ENCODE measurements at places on chromosomes 3 and 15. TPM values are rescaled to one million over a fixed set of nuclear protein-coding genes. Genes with fewer than 3 reads are reported as not detected.

GRCh38 chr3:156373095-156373494, 181.8 kb downstream of the SSR3 start:
- DNase-seq = no peak

- no peak for DNase-seq
Measured at GRCh38 chr3:107884028-107884427, 206.8 kb downstream of the CD47 start.

- no peak for DNase-seq
Measured at GRCh38 chr3:70090322-70090913, 90.9 kb downstream of the SAMMSON start.

DNA sequence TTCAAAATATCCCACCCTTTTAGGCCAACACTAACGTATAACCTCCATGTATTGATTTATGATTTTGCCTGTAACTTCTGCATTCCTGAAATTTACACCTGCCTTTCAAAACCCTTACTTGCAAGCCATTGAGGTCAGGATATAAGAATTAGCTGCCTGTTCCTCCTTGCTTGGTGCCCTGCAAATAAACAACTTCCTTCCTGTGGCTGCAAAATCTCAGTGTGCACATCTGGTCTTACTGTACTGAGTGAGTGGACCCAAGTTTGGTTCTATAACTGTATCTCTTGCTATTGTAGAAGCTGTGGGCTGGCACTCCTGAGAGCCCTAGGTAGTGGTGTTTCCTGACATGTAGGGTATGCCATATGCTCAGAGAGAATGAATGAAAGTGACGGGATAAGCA, 191.1 kb upstream of the RASGRP1 start:
- DNase-seq = no peak

DNA sequence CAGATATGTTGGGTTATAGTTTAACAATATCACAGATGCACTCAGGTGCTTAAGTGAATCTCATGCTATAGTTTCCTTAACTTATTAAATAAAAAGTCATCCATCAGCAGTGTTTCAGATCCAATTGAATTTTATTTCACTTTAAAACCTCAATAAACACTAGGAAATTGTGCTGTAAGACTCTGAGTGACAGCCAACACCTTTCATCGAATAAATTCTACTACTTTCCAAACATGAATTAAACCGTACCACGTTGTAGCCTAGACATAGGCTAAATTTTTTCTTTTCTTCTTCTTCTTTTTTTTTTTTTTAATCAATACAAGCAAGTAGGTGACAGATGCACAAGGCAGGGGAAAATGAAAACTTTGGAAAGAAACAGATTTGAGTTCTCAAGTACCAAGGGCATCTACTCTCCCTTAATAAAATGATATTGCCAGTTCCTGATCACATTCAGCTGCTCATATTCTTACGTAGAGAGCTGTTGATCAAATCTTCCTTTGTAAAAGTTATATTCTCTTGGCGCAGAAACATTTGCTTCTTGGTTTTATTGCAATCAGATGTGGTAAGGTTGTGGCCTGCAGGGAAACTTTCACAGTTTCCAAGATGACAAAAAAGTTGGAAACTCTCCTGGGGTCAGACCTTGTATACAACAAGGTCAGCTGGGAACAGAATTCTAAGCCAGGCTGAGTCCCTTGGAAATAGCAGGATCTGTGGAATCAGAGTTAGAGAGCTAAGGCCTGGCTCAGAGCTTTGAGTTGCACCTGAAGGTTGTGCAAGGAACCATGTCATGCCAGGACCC, 147.7 kb downstream of the CD47 start:
- DNase-seq = no peak

DNA sequence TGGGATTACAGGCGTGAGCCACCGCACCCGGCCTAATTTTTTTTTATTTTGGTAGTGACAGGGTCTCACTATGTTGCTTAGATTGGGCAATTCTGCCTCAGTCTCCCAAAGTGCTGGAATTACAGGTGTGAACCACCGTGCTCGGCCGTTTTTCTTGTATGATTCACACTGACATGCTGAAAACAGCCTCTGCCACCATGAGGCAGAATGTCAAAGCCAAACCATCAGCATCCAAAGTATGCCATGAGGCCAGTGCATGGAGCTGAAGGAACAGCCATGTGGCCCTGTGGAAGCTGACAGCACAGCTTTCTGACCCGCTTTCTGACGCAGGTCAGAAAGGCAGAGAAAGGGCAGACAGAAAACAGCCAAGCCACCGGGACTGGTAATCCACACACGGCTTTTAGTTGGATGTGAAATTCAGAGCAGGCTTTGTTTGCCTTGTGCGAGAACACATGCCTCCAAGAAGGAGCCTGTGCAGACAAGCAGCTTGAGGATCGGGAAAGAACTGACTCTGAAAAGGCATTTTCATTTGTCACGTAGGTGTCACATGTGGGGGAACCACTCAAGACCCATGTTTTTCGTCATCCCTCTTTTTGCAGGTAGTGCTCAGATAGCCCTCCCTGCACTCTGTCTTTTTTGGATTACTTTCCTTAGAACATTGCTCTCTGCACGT, 25.1 kb downstream of the XYLB start:
- DNase-seq = no peak

DNA sequence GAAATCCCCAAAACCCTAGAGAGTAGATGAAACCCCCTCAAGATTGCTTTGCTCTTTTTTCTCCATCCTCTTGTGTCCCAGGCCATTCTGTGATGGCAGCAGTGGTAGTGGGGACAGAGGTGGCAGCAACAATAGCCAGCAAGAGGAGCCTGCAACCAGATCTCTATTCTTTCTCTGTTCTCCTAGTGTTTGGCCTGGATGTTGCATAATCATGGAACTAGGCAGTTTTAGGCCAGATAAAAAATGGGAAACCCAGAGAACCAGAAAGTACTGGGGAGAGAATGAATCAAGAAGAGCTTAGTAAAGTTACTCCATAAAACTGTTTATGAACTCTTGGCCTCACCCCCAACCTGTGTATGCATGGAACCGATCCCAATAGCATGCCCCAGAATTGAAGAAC, 52.3 kb downstream of the CTNNB1 start:
- no peak for DNase-seq

Gene ATP1B3
- 110 TPM for polyA plus RNA-seq

Gene SLC28A1
- 0.14 TPM for polyA plus RNA-seq

Gene SLC30A4
- 7.2 TPM for polyA plus RNA-seq

Gene MUC20
- 15.7 TPM for polyA plus RNA-seq

Measured in left lung (tissue), 14 donors.